ENCODE measurements at places on chromosomes 7 and 10.

- DNase-seq = no peak
Observed at GRCh38 chr7:123655614-123656013, at the start of gene LMOD2. Gene LMOD2, plus strand, starts transcription at chr7:123655866. Its CDS starts 98 bp downstream, at chr7:123655964.

DNA sequence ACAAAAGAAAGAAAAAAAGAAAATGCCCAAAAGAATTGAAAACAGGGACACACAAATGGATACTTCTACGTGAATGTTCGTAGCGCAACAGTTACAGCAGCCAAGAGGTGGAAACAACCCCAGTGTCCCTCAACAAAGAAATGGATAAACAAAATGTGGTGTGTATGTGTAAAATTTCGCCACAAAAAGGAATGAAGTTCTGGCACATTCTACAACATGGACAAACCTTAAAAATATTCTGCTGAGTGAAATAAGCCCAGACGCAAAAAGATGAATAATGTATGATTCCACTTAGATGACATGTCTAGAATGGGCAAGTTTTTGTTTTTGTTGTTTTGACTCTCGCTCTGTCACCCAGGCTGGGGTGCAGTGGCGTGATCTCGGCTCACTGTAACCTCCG is 10.9 kb downstream of the UCMA start:
- DNase-seq = no peak

DNA sequence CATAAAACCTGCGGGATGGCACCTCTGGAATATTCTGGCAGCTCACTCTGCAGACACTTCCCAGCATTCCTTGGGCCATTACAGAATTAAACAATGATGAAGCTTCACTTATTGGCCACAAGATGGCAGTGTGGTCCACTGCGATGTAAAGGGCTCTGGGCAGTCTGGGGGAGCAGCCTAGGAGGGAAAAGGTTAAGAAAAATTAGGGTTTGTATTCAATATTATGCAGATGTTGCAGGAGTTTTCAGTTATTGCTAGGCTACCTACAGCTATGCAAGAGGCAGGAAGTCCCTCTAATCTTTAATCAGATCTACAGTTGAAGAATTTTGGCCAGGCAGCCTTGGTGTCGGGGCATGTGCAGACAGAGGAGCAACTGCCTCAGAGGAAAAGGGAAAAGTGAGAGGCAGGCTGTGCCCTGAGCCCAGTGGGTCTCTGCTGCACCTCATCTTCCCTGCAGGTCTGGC is 233.2 kb upstream of the PRSS1 start:
- DNase-seq = no peak

DNA sequence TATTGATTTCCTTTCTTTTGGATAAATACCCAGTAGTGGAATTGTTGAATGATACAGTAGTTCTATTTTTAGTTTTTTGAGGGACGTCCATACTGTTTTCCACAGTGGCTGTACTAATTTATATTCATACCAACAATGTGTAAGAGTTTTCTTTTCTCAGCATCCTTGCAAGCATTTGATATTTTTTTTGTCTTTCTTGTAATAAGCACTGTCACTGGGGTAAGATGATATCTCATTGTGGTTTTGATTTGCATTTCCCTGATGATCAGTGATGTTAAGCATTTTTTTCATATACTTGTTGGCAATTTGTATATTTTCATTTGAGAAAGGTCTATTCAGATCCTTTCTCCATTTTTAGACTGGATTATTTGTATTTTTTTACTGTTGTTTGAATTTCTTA is 308.7 kb downstream of the PTEN start:
- no peak for DNase-seq

GRCh38 chr7:134690614-134691504 is 44.2 kb downstream of the BPGM start:
- no peak for DNase-seq

DNA sequence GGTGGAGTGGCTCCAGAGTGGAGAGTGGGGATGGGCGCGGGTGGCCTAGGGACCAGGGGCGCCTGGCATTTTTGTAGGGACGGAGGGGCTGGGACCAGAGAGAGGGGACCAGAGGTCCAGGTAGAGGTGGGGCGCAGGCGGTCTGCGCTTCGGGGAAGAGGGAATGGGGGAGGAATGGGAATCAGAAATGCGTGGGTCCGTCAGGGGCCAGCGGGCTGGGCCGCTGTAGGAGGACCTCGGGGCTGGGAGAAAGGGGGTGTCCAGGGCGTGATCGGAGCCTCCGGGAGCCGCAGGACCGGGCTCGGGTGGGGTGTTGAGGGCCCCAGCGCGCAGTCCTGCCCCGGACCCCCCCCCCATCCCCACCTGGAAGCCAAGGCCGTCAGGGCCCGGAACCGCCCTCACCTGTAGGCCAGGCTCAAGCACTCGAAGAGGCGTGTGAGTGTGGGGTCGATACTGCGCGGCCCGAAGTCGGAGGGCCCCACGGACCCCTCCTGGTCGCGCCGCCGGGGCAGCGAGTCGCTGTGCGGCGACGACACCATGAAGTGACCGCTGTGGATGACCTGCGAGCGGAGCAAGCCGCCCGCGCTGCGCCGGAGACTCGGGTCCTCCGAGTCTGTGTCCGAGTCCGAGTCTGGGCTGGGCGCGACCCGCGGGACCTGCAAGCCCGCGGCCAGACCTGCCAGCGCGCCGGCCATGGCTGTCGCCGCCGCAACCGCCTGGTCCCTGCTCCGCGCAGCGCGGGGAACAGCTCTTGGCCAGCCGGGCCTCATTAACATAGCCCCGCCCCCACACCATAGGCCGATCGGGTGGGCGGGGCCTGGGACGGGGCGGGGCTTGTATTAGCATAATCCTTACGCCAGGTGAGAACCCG is at the start of gene MLXIPL:
MLXIPL (minus strand) TSS at position 725 of the 871 bp plus-strand sequence; CDS start at position 695, 30 bp downstream.
- DNase-seq = peak; percentile 26
